ENCODE measurements at places on chromosomes 6 and 20.

DNA sequence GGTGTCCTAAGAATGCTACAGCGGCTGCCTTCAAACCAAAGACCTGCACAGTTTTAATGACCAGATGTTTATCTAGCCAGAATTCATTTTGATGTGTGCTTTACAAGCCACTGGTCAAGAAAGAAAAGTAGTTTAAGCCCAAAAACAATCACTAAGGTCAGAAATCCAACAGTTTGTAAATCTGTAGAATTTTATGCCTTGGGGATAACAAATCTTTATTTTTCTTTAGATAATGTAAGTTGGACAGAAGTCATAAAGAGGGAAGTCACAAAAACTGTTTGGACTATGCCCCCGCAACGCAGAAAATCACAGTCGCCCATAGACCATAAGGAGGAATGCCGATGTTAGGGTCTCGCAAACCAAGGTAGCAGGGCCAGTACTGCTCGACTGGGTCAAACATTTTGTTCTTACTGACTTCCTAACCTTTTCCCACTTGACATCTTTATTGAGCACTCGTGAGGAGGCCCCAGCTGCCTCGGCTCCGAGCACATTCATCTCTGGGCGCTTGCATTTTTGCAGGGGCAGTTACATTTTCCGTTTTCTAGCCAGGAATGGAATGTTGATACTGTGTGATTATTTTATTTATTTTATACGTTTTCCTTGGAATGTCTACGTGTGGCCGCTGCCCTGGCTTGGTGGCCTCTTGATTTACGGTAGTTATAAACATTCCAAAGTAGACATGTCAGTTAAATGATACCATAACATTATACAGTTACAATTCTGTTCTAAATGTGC lies 56.7 kb upstream of the APCDD1L start:
- DNase-seq: no peak

DNA sequence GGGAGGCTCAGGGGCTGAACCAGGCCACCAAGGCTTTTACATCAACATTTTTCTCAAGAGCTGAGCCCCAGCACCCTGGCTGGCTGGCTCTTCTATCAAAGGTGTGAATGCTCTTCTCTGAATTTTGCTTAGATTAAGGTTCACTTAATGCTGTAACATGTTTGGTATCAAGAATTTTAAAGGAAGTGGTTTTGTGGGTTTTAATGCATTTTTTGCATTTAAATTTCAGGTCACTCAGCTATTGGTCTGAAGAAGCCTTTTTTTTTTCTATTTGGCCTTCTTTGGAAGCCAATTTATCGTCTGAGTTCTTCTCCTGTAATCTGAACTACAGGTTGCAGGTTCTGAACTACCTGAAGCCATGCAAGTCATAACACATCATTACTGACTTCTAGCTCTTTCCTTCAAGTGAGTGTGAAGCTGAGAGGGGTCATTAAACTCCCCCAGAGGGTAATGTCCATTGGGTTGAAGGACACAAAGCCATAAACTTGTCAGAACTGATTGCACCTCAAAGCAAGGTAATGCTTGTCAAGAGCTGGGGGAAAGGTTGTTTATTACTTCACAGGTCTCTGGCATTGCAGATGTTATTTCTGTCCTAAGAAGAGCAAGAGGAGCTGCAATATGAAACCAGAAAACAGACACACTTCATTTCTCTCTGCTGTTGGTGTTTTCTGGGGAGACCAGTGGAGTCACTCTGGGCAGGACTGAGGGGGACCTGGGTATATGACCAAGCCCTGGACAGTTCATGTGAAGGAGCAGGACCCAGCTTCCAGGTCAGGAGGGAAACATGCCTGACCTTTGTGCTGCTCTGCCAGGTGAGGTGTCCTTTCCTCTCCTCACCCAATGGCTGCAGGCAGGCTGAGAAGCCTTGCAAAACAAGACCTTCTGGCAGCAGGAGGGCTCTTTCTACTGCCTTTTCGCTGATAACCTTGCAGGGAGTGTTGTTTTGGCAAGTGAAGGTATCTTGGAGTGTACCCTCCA lies 26.1 kb upstream of the NEDD9 start:
- DNase-seq: peak; percentile 11

DNA sequence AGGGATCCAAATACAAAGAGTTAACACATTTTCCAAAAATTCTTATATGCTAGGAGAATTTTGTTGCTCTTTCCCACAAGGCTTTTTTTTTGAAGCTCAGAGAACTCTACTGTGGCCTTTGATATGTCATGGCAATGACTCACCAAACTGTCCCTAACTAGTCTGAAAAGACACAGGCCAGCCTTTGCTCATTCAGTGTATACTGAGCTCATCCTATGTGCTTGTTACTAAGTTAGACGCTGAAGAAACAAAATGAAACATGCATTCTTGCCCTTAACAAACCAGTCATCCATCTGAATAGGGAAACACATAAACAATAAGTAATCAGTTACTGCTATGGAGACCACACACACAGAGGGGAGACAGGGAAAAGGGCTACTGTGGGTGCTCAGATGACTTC lies 291.8 kb downstream of the FOXC1 start:
- DNase-seq: no peak

- DNase-seq: peak; percentile 3
Measured at GRCh38 chr6:89281779-89282246, 33.3 kb downstream of the GABRR2 start.
